ENCODE measurements at places on chromosomes 3 and 15.

- DNase-seq = no peak
Measured at GRCh38 chr3:149435996-149436885, 38.3 kb upstream of the TM4SF4 start.

DNA sequence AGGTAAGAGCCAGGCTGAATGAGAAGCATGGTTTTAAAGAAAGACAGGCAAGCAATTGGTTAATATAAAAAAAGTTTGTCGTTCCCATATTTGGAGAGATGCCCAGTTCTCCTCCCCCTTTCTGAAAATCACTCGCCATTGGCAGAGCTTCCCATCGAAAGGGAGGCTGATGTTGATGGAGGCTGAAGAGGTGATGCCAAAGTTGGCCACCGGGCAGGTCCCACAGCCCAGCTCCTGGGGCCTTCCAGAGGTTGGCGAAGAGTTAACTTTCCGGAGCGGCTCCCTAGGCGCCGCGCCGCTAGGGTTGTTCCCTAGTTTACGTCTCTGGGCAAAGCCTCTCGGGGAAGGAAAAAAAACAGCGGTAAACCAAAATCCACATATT is 793 bp downstream of the PCOLCE2 start:
- DNase-seq = peak; percentile 56

DNA sequence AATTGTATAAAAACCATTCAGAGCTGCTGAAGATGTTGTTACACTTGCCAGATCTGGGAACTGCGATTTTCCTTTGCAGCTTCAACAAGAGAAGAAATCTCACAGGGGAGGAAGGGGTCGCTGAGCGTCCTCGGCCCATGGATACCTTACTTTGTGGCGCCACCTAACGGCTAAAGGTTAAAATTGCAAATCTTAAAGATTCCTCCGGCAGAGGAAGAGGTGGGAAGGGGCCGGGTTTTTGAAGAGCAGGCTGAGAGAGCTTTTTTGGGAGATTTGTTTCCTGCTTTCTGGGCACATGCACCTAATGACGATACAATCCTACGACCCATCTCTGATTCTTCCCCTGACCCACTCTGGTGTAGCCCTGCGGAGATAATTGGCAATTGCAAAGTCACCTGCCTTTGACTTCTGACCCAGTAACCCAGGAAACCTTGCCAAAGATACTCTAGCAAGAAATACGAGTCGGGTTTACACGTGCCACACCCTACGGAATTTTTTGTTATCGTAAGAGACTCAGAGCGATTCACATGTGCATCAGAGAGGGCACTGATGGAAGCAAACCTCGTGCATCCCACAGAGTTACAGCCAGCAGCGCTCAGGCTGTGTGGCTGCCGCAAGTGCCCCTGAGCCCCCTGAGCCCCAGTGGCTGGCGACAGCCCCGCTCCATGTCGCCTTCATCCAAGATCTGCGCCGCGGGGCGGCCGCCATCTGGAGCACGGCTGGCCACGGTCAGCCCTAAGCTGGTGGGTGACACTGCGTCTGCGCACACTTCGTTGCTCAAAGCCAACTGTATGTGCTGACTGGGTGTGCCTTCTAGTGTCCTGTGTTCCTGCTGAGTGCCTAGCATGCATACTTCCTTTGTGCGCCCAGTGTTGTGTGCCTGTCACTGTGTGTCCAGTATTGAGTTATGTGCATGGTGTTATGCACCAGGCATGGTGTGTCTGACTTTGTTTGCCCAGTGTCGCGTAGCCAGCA is 55.2 kb upstream of the CHRNA7 start:
- peak; percentile 46 for DNase-seq

GRCh38 chr15:29674661-29675533 is 147.4 kb downstream of the TJP1 start:
- DNase-seq = peak; percentile 57

- DNase-seq = no peak
Measured at GRCh38 chr3:65376426-65376825, 662.3 kb downstream of the MAGI1 start.

DNA sequence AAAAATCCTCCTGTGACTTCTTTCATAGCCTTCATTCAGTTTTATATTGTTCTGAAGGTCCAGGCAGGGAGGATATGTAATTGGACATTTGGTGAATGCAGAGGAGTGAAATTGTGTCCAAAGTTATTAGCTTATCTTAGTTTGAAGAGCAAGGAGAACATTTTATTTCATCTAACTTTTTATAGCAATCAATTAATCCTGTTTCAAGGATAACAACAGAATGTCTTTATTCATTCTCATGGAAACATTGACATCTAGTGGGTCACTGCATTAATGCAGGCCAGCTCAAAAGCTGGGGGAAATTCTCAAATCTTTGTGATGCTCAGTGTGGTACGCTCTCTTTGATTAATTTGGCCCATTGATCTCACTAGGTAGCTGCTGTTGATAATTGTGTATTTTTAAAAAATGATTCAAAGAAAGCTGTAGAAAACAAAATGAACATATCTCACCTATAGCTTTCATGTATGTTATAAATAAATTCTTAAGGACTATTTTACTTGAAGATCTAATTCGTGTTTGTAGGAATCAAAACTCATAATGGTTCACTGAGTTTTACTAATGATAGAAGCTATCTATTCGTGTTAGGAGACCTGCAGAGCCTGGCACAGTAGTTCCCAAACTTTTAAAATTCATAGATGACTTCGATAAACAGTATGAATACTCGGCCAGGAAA is 150.8 kb upstream of the KCNMB2 start:
- DNase-seq = peak; percentile 54

- DNase-seq = no peak
Measured at GRCh38 chr3:42050126-42050525, 41.0 kb upstream of the TRAK1 start.

DNA sequence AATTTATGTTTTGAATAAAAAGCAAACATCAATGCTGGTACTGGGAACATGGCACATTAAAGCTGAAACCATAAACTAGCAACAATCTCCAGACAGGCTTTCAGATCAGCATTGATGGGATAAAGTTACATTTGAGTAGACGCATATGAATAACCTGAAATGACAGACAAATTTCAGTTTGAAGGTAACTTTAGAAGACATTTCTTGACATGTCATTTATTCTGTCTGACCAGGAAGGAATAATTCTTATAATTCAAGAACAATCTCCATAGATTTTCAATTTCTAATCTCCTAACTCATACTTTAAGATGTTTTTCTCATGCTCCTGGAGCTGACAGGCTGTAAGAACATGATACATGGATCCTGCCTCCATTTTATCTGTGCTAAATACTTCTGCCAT is 69.8 kb downstream of the PLCH1 start:
- no peak for DNase-seq

- no peak for DNase-seq
Measured at GRCh38 chr3:169861871-169862270, 7.9 kb downstream of the LRRC31 start.

GRCh38 chr3:18752273-18752934 is 327.3 kb upstream of the SATB1 start:
- DNase-seq = no peak

DNA sequence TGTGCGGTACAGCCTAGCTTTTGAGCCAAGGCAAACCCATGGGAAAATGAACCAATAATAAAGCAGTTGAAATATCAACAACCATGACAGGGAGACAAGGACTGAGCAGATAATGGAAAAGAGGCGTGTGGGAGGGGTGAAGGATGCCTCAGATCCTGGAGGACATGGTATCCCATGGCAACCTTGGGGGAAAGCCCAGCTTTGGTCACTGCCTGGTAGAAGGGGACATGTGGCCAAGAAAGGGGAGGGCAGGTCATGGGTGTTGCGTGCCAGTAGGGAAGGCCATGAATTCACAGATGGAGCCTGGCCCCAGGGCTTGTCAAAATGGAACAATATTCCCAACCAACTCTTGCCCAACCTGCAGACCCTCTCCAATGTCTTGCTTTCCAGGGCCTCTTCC is 140.5 kb upstream of the SMAD3 start:
- DNase-seq = no peak

GRCh38 chr3:17094551-17094950 is 209.8 kb downstream of the PLCL2 start:
- no peak for DNase-seq

All from fibroblast of skin of right quadriceps (primary cell).